BE2C (cell line): ENCODE measurements at places on chromosomes 11 and 22.

DNA sequence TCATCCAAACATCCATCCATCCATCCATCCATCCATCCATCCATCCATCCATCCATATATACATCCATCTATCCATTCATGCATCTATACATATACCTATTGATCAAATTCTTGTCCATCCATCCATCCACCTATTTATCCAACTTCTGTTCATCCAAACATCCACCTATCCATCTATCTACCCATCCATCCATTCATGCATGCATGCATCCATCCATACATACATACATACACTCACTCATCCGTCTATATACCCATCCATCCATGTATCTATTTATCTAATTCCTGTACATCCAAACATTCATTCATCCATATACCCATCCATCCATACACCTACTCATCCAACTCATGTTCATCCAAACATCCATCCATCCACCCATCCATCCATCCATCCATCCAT lies 19.3 kb upstream of the YWHAH start:
- DNase-seq: no peak

DNA sequence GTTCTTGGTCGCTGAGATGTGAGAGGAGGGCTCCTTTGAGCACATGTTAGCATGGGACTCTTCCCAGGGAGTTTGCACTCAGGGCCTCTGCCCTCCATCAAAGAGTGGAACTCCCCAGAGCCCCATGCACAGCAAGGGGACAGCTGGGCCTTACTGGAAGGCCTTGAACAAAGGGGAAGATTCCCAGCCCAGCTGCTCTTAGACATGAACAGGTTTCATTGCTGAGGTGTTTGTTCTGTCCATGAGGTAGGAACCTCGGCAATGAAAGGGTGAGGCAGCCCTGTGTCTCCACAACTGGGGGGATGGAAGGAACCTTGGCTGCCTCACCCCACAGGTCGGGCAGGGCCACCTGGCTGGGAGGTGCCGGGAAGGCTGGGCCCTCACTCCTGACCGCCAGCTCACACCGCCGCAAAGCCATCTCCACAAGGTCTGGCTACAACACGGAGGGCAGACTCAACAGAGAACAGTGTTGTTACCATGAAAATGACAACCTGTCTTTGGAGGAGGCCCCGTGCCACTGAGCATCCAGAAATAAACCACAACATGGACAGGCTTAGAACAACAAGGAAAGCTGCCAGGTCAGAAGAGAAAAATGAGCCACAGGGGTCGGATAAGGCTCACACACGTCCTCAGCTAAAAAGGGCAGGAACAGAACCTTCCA lies 3.2 kb downstream of the DERL3 start:
- no peak for DNase-seq

DNA sequence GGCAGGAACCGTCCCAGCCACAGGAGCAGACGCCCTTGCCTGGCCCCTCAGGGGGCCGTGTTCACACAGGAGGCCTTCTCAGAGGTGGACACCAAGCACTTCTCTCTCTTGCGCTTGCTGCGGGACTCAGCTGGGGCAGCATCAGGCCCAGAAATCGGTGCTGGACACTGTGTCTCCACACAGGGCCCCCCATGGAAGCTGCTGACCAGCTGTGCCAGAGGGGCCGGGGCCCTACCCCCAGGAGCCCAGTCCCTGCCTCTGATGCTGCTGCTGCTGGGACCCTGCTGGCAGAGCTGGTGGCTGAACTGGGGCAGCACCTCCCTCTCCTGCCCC lies 4.0 kb downstream of the PLXNB2 start:
- DNase-seq: no peak

GRCh38 chr11:45392591-45393091 lies 106.5 kb upstream of the SYT13 start:
- DNase-seq: no peak

- DNase-seq: no peak
Observed at GRCh38 chr11:2679011-2679676, 20.6 kb downstream of the KCNQ1OT1 start.

- DNase-seq: no peak
Observed at GRCh38 chr22:26097840-26098239, 71.4 kb upstream of the SEZ6L start.

GRCh38 chr11:65648997-65649493 lies 11.1 kb downstream of the SIPA1 start:
- DNase-seq: no peak

DNA sequence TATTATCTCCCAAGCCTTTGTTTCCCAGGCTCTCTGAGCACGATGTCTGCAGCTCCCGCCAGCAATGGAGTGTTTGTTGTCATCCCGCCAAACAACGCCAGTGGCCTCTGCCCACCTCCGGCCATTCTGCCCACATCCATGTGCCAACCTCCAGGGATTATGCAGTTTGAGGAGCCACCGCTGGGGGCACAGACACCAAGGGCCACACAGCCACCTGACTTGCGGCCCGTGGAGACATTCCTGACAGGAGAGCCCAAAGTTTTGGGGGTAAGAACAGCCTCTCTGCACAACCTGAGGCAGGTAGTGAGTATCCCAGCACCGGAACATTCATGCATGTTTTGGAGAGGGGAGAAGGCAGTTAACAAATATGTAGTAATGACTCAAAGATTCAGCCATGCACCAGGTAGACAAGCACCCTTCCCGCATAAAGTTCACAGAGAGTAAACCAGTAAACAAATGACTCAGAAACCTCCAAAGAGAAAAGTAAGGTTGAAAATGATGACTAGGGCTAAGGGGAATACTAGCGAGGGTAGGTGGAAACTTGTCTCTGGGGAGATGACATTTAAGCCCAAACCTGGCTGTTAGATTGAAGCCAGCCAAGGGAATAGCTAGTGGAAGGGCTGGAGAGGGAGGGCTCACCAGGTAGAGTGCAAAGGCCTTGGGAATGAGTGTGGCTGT lies 7.2 kb downstream of the MS4A15 start:
- DNase-seq: no peak

GRCh38 chr11:2220173-2220771 lies 48.7 kb upstream of the TH start:
- DNase-seq: no peak

DNA sequence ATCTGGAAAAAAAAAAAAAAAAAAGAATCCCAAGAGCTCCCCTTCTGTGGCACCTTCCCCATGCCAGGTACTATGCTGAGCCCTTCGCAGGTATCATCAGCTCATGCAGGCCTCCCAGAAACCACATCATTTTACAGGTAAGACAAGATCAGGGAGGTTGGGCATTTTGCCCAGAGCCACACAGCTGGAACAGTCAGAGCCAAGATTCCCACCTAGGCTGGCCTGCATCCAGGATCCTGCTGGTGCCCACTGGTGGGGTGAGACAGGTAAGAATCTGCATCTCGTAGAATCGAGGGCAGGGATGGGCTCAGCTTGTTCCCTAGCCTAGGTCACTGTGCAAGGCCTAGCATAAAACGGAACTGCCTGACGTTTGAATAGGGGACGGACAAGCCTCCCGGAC lies 15.7 kb upstream of the MEN1 start:
- DNase-seq: no peak

DNA sequence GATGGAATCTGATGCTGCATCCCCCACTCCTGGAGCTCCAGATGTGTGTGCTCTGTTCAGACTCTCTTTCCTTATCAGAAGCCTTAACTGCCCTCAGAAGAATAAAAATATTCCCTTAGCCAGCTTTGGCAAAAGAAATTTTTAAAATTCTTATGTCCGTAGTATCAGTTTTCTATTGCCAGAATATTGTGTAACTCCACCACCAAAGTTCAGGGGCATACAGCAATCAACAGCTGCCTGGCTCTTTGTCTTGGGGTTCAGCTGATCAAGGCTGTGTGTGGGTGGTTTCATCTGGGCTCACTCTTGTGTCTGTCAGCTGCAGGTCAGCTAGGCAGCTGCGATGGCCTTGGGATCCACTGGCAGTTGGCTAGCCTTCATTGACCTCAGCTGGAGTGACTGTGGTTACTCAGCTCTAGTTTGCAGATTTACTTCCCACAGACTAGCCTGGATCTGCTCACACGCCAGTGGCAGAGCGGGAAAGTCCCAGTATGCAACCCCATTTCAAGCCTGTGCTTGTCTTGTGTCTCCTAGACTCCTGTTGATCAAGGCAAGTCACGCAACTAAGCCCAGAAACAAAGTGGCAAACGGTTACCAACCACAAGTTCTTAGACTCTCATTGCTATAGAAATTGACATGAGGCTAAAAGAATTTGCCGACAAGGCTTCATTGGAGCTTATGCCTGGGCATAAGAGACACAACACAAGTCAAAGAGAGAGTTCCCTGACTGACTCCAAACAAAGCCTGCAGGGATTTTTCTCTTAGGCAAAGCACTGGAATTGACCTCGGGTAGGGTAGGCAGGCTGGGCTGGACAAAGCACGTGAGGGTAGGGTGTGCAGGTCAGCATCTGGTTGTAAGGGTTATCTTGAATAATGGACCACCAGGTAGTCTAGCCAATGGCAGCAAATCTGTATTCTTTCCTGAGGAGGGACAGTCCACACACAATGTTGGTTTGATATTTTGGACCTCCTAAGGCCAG lies 7.5 kb downstream of the TMEM138 start:
- no peak for DNase-seq

- DNase-seq: no peak
Observed at GRCh38 chr11:101341578-101341977, 212.0 kb upstream of the PGR start.

DNA sequence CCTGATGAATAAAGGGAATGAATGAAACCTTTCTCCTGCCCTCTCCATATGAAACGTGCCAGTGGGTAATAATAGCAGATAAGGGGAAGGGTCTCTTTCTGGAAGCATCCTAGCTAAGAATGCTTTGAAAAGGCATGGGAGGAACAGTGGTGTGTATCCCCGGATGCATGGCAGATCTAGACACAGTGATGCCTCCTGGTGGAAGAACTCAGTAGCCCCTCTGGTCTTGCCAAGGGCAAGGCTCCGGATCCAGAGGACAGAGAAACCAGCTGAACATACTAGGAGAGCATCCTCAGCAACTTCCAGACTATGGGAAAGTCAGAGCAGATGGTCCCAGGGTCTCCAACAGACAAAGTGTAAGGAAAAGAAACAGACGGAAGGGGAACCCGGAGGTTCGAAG lies 6.4 kb downstream of the BAIAP2L2 start:
- DNase-seq: no peak

- DNase-seq: no peak
Observed at GRCh38 chr11:95924414-95924760, 480 bp upstream of the MTMR2 start.

DNA sequence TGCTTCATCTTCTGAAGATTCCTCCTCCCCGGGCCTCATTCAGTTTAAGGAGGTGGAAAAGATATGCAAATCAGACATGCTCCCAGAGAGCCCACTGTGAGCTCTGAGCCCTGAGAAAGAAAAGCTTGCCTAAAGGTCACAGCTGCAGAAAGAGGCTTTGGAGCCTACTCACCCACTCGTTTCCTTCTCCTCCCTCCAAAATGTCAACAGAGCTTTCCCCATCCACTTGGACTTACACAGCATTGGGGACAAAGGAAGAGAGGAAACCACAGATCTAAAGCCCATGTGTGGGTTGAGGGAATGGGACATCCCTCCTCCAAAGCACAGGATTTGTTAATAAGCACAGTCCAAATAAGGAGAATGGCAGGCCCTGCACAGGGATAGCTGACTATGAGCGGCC lies 158.4 kb downstream of the ETS1 start:
- no peak for DNase-seq

GRCh38 chr11:23252426-23252825 lies 392.2 kb upstream of the CCDC179 start:
- DNase-seq: no peak

DNA sequence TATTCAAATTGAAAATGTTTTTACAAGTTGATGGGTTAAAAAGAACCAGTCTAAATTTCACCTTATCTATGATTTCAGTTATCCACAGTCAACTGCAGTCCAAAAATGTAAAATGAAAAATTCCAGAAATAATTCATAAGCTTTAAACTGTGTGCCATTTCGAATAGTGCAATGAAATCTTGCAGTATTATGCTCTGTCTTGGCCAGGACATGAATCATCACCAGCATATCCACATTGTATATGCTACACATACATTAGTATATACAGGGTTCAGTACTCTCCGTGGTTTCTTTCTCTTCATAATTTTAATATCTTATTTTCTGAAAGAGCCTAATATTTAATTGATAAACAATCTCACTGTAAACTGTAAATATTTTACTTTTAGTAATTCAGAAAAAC lies 45.9 kb downstream of the ARHGAP32 start:
- no peak for DNase-seq

- no peak for DNase-seq
Observed at GRCh38 chr22:27185099-27185709, 527.8 kb downstream of the MIAT start.

DNA sequence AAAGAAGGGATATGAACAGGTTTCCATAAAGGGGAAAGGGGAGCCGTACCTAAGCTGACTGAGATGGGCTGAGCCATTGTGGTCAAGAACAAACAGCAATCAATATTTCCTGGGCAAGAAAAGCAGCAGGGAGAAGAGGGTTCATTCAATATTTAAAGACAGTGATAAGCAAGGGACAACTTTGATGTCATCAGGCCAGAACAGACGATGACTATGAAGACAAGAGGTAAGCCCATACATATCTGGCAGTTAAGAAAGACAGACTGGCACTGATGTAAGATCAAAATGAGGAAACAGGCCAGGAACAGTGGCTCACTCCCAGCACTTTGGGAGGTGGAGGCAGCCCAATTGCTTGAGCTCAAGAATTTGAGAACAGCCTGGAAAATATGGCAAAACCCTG lies 2.4 kb downstream of the OR5A2 start:
- no peak for DNase-seq

- no peak for DNase-seq
Observed at GRCh38 chr11:114163229-114163631, 103.7 kb downstream of the ZBTB16 start.

DNA sequence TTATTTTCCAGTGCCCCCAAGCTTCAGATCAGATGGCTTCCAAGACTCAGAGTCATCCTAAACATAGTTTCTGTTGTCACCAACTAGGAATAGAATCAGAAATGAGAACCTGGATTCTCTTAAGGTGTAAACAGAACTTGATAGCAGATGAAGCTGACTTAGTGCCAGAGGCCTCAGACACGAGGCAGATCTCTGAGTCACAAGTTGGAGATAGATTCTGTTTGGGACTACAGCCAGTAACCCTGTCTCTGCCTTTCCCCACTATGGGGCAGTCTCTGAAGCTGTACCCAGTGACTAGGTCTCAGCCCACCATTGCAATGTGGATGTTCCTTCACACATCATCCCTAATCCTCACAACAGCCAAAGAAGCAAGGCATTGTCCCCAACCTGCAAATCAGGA lies 25.4 kb downstream of the NEU3 start:
- DNase-seq: no peak

- no peak for DNase-seq
Observed at GRCh38 chr11:17531071-17531600, 13.1 kb downstream of the USH1C start.
